ENCODE measurements at places on chromosomes 5 and 9.

DNA sequence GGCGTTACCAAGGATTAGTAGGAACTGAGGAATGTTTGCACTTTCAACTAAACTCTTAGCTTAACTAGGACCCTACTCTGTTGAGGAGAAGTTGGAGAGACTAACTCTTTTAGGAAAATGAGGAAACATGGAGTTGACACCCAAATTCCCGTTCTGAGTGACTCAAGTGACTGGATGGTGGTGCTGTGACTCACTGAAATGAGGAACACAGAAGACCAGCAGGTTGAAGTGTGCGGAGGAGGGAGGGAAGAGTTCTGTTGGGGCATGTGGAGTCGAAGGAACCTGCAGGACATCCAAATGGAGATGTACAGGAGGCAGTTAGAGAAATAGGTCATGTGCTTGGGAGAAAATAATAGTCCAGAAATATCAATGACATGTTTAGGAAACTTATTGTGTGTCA lies 8.2 kb downstream of the HEXB start:
- no peak for DNase-seq

GRCh38 chr9:112711050-112711689 lies 6.7 kb downstream of the INIP start:
- DNase-seq: no peak

DNA sequence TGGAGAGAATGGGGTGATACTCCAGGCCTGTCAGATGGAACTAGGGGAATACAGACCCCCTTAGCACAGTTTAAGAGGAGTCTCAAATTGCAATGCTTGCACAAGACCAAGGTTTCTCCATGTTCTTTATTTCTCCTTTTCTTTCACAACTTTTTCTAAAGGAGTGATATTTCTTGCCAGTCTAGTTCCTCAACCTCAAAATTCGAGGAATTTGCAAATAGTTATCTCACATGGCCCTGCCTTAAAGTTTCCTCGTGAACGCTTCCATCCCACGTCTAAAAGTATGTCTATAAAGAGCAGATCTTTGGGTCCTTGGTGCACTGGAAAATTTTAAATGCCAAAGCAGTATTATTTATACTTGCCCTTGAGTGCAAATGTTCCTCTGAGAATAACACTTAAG lies 373.8 kb upstream of the KLF4 start:
- DNase-seq: no peak

- DNase-seq: no peak
These were observed 59.8 kb upstream of the NFIB start for GRCh38 chr9:14373706-14374105.

DNA sequence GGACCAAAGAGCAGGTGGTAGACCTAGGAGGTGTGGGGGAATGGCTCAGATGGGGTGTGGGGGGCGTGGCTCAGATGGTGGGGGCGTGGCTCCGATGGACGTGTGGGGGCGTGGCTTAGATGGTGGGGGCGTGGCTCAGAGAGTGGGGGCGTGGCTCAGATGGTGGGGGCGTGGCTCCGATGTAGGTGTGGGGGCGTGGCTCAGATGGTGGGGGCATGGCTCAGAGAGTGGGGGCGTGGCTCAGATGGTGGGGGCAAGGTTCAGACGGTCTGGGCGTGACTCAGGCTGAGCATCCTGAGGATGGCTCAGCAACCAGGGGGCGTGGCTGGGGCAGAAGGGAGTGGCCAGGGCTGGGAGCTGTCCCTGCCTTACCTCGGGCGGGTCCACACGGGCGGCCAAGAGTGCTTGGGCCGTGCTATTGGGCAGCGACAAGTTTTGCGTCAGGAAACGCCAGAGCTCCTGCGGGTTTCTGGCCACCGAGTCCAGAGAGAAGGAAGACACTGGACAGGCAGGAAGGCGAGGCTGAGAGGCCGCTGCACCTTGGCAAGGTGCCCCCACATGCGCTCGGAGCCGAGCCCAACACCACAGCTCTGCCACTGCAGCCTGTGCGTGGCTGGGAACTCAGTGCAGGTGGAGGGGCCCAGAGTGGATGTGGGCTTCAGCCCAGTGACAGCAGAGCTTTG lies 5.9 kb downstream of the ABCA2 start:
- DNase-seq: peak; percentile 95

GRCh38 chr5:151257731-151258181 lies 4.8 kb downstream of the GM2A start:
- DNase-seq: peak; percentile 22

GRCh38 chr5:112371067-112371466 lies 48.0 kb downstream of the EPB41L4A start:
- no peak for DNase-seq

GRCh38 chr5:139451176-139451575 lies 11.4 kb downstream of the ECSCR start:
- DNase-seq: no peak

DNA sequence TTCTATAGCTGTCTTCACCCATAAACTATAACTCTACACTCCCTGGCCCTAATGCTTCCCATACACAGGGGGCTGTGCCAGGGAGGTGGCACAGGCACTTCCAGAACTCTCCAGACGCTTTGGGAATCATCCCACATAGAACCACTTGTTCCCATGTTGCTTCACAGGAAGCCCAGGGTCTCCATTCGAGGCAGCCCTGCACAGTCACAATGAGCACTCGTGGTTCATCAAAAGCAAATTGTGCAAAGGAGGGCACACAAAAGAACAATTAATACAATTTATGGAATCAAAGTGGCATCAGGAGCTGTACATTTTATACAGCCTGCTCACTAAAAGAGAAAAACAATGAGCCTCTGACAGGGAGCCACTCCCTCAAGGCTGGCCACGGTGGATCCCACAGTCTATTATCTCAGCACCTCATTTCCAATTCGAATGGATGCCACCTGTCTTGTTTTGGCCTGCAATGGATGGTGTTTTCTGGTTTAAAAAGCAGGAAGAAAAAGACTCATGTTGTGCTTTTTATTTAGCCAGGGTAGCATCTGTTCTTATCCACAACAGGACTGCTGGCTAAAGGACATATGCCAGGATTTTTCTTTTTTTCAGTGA lies 354.8 kb downstream of the ENC1 start:
- DNase-seq: no peak

DNA sequence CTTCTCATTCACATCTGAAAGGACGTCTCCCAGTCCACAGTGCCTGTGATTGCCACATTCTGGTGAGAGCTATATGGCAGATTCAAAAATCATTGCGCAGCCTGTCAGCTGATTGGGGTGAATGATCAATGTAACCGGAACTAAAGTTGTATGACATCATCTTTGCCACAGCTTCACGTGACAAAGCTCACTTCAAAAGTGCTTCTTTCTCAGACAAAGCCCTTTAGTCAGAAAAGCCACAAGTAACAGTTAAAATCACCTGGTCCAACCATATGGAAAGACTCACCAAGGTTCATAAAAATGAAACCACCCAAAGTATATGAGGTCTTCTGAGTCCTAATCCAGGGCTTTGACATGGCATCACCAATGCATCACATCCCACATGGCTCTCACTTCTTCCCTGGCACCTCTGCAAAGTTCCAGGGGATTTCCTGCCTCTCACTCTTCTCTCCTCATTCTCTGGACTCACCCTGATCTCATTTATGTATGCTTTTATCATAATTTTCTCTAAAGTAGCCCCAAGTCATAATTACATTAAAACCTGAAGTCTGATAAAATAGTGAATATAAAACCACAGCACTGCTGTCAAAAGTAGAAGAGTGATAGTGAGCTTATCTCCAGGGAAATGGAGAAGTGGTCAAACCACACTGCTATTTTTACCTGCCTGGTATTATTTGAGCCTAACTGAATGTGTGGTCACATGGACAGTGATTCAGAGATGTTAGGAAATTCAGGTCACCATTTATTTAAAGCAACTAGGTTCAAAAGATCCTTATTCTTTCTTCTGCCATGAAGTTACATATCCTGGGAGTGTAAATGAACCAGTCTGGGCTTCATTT lies 193.1 kb upstream of the PTGER4 start:
- DNase-seq: peak; percentile 86

- no peak for DNase-seq
These were observed 51.1 kb downstream of the NUDT12 start for GRCh38 chr5:103511554-103511885.

DNA sequence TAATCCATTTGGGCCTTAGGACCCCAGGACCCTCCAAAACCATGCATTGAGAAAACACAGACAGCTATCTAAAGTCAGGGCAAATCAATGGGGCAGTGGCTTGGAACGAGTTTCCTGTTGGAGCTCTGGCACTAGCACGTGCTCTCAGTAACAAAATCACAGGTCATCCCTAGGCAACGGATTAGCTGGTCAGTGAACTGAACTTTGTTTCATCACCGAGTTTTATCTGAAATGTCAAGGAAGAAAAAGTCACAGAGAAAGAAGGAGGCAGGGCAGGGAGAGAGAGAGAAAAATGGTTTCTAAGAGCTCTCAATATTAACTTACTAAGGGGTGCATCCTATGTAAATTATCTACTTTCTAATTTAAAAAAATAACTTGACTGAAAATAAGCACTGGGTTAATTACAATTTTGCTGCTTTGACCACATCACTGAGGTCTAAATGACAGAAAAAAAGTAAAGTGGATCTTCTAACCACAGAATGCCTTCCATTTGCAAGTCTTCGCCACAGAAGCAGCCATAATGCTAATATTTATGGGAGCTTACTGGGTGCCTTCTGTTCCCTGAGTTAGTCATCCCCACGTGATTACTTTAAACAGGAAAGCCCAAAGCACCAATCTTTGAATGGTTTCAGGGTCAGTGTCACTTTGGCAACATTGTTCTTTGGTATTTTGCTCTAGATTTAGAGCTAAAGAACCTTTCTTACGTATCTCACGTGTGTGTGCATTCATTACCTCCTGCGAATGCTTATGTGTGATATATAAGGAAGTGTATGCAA lies 503.9 kb downstream of the RASEF start:
- no peak for DNase-seq

Measured in NCI-H226 (cell line).